ENCODE measurements at places on chromosomes 2 and 18.

DNA sequence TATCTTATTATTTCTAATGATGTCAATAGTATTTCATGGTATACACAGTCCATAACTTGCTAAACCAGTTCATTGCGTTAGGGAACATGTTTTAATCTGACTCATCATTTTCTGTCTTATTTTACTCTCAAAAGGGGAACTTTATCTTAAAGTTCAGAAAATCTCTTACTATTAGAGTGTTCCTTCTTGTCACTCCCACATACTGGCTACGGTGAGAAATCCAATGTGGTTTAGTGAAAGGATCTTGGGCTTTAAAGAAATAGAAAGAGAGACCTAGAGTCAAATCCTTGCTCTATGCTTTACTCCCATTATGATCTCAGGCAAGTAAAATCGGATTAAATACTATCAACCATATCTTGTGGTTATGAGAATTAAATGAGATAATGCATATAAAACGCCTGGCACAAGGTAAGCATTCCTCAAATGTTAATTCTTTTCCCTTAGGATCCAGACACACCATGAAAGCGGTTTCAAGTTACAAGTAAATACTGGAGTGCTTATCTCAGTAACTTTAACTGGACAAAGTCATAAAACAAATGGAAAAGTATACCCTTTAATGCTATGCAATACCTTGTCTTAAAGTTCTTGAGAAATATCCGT, 576.0 kb downstream of the ARHGAP15 start:
- peak; percentile 4 for DNase-seq

- DNase-seq = no peak
Measured at GRCh38 chr18:30915336-30915988, 127.1 kb downstream of the DSC3 start.

DNA sequence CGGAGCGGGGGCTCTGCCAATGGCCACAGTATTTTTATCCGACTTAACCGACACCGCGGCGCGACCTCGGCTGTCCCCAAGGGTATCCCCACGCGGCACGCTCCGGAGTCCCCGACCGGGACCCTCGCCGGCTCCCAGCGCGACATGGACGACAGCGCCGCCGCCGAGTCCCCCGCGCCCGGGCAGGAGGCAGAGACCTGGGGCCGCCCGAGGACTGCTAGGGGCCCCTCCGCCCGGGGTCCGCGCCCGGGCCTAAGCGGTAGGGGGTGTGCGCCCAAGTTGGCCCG, 468 bp downstream of the UXS1 start:
- no peak for DNase-seq

DNA sequence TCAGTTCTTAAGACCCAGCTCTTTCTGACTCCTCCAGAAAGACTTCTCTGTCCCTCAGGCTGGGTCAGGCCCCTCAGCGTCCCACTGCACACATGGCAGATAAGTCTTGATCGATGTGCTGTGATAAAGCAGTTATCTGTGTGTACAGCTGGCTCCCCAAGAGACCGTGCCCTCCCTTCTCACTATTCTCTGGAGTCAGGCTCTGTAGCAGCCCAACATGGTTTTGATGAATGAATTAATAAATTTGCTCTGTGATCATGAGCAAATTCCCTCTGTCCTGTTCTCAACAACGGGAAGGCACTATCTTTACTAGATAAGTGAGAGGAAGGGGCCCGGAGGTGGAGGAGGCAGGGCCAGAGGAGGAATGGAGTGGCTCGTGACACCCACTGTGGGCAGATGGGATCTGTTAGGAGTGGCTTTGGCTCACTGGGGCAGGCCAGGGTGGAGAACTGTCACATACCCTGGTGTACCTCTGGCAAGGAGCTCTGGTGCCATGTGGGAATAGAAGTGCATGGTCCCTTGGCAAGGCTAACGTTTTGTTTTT, 48.3 kb downstream of the ZFP36L2 start:
- DNase-seq = no peak

- DNase-seq = no peak
Measured at GRCh38 chr2:180695586-180696401, 284.6 kb upstream of the UBE2E3 start.

- DNase-seq = no peak
Measured at GRCh38 chr2:189542145-189542882, 38.3 kb downstream of the SLC40A1 start.

GRCh38 chr2:195445639-195446038, 211.4 kb upstream of the SLC39A10 start:
- DNase-seq = no peak

Data from Daoy (cell line).